Muscle of leg (tissue), 16 donors: ENCODE measurements at places on chromosomes 3 and 15.
A peak's percentile ranks its signal among the peaks of the same experiment; 100 is the strongest.

- DNase-seq: peak; percentile 14
These were observed 10.3 kb upstream of the IL12A start for GRCh38 chr3:159978353-159978752.

DNA sequence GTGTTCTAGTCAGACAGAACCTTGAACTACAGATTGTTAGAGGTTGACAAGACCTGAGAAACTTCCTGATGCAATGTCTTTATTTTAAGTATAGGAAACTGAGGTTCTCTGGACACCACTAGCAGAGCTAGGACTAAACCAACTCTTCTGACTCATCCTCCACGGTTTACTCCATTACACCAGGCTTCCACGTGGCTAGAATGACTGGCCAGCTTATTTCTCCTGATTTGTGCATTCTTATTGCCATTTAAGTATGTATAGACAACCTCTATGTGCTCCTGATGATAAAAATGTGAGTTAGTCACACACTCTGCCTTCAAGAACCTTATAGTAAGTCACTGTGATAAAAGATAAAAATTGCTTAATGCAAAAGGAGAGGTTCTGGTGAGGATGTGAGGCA lies 182.7 kb downstream of the MEX3B start:
- no peak for DNase-seq

DNA sequence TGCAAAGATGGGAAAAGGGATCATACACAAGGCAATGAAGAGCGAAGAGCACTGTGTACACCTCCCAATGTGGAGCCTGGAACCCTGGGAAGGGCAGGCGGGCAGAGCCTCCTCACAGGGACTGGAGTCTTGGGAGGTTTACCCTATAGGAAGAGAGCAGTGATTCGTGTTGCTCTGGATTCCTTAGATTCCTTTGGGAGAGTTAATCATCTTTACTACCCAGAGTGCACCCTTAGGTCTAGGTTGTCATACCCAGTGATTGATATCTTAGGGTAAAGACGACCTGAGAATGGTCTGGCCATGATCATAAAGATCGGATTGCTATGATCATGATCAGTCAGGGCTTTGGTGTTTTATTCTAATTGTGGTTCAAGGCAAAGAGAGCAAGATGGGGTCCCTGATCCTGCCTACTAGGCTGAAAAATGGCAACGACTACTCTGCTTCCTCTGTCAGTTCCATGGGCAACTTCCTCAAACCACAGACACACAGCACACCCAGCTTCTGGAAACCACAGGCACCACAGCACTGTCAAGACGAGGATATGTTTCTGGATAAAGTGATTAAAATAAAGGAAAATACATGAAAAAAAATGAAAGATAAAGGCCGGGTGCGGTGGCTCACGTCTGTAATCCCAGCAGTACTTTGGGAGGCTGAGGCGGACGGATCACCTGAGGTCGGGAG lies 20.4 kb upstream of the MAP6D1 start:
- DNase-seq: no peak

GRCh38 chr3:106398891-106399600 lies 530.2 kb upstream of the CBLB start:
- no peak for DNase-seq

GRCh38 chr15:70436428-70436827 lies 326.9 kb downstream of the UACA start:
- DNase-seq: no peak

- DNase-seq: no peak
These were observed 827.1 kb downstream of the PLOD2 start for GRCh38 chr3:145333931-145334330.

DNA sequence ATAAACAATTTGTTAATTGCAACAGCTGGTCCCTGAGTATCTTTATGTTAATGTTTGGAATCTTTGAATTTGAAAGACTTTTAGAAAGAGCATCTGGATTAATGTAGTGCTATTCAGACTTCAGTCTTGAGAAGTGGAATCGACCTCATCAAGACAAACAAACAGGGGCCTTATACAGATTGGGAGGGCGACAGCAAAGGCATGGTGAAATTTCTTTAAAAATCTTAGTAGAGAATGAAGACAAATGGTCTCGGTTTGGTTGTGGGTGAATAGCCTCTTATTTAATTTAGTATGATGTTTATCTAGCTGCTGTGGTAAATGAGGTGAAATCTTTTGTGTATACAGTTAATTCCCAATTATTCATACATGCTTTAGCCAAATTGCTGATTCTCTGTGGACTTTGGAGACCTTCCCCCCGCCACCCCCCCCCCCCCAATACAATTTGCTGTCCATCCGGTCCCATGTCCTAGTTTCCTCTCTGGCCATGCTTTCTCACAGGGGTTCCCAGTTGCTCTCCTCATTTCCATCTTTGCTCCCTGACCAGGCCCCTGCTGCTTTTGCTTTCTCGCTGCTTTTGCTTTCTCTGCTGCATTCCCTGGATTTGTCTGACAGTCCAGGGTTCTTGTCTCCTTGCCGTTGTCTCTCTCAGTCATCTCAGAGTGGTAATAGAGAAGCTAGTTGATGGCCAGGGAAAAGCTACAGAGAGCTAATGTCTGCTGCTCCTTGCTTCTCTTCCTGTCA lies 135.3 kb downstream of the FNDC3B start:
- peak; percentile 59 for DNase-seq

DNA sequence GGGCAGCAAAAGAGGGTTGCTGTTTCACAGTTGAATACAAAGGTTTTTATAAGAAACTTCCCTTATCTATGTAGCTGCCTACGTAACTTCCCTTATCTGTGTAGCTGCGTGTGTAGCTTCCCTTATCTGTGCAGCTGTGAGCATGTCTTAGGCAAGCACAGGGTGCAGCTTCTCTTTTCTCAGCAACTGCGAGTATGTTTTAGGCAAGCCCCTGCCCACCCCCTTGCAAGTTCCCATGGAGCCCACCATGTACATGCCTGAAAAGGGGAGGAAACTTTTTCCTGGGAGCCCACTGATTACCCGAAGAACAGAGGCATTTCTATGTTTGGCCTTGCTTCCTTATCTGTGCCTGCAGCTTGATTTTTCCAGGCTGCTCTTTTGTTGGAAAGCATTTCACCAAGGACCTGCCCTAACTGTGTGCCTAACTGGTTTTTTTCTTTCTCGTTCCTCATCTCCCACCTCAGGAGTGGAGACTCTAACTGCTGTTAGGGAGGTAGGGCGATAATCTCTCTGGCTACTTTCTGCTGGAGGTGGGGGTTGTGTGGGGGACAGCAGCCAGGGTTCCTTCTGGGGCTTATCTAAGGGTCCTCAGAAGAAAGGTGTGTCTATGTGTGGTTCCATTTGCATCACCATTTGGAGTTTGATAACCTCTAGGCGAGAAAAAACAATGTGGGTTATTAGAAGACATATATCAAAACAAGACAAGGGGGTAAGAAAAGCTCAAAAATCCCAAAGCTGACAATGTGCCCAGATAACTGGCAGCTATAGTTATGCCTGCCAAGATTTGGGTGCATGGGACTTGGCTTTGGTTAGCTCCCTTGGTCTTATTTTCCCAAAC lies 26.0 kb downstream of the SORD start:
- peak; percentile 57 for DNase-seq

- DNase-seq: peak; percentile 96
These were observed 68.0 kb downstream of the PDZRN3 start for GRCh38 chr3:73556520-73557372.

DNA sequence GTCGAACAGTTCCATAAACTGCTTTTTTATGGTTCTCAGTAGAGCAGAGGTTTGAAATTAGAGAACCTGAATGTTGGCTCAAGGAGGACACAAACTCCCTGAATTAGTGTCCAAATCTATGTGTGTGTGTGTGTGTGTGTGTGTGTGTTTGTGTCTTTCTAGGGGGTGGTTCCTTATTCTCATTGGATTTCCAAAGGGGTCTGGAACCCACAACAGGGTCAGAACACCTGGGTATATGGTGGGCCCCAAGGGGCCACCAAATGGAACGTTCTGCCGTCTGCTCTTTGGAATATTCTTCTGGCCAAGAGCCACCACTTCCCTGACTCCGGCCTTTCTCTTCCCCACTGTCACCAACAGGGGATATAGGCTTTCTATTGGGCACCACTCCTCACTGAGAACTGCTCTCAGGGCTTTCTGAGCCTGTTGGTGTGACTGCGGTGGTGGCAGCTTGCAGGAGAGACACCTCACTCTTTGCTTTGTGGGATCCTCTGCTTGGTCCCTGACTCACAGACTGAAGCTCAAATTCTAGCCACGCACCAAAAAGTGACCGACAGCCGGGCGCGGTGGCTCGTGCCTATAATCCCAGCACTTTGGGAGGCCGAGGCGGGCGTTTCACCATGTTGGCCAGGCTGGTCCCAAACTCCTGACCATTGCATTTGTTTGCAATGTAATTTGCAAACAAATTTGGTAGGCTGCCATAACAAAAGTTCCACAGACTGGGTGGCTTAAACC lies 47.5 kb upstream of the IDH2 start:
- no peak for DNase-seq
